ENCODE measurements at places on chromosomes 3 and 15.

DNA sequence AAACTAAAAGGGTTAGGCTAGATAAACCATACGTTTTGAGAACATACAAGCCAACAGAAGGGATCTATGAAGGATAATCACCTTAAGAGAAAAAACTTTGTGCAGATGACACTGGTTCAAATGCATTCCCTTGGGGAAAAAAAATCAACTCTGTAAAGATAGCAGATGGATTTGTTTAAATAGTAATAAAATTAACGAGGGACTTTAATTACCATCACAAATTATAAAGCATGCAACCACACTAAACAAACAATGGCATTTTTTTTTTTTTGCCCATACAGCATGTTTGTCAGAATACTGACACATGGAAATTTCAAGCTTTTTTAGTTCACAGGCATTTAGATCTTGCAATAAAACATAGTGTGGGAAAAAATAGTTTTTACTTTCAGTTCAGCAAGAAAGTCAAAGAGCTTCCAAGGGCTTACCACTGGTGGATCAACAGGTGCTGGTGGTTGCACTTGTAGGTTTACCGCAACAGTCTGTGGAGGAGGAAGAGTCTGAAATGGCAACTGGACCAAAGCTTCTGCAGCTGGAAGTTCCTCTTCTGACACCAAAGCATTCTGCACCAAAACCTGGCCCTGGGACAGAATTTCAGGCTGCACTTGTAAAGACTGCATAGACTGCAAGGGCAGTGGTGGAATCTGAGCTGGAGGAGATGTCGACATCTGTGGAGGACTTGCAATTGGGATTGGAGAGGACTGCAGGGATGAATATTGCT lies 53.1 kb downstream of the PHC3 start:
- DNase-seq, result no peak

DNA sequence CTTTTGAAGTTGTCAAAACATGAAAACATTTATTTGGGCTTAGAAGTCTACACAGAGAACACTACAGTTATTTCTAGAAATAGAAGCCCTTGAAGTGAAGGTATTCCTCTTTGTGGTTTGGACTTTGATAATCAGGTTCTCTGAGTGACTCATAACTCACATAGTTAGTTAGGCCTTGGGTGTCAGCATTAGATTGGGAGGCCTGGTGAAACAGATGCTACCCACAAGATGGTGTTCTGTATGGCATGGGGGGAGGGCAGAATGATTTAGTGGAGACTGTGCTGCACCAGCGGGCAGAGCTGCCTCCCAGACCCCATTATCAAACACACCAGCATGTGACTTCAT lies 108.9 kb upstream of the ETV5 start:
- DNase-seq, result no peak

GRCh38 chr3:149009732-149010131 lies 18.4 kb downstream of the GYG1 start:
- no peak for DNase-seq

DNA sequence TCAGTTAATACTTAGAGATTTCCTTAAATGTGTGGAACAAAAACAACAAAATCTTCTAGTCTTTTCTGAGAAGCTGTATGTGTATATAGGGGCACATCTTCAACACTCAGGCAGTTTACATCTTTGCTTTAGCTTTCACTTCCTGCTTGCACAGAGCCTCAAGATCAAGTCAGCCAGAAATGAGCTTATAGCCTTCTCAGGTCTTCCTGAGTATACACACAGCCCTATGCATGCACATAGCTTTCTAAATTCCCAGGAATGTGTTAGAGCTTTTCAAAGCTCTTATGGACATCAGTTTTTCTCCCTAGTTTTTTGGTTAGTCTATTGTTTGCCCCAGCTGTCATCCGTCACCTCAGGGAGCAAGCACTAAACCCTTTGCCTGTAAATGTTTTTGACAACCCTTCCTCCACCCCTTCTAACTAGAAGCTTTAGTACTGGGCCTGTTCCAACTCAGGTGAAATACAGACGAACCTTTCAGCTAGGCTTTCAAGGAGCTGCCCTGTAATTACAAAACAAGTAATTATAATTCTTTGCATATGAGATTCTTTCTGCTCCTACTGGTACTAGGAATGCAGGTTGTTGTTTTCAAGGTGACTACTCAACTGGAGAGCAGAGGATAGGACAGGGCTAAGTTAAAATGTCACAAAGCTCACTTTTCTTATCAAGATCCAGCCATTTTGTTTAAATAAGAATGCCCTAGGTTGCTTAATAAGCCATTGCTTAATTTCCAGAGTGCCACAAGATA lies 22.6 kb upstream of the MTMR10 start:
- no peak for DNase-seq

DNA sequence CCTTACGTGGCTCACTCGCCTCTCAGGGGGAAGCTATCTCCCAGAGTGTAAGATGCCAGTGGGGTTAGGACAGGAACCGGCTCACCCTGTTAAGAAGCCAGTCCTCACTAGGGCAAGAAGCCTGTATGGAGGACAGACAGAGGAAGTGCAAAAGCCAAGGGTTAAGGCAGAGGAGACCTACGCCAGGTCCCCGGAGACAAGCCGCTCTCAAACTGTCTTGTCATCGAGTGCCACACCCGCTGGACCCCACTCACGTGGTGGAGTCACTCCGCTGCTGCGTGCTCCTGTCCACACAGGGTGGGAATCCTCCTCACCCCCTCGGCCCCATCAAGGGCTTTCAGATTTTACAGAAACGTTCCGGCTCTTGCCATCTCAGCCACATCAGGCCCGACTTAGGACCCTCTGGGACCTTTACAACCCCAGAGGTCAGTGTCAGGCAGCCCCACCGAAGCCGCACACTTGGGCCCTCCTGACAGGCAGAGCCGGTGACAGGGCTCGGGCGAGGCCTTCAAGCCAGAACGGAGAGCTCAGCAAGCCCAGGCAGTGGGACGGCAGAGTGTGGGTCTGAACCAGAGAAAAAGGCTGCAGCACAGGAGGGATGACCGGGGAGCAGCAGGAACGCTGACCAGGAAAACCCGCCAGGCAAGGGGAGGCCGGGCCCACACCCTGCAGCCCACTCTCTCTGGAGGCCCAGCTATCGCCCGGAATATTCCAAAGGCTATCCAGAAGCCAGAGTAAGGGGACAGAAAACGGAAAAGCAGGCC lies 61.7 kb downstream of the XXYLT1 start:
- DNase-seq, result no peak
